ENCODE measurements at places on chromosomes 12 and 14. TPM values are rescaled to one million over a fixed set of nuclear protein-coding genes. Genes with fewer than 3 reads are reported as not detected.
A peak's percentile ranks its signal among the peaks of the same experiment; 100 is the strongest.

Gene KRT85
- total RNA-seq, result not detected

Gene PRKD1
- 1.0 TPM for total RNA-seq

Gene GDF3
- not detected for total RNA-seq

Gene HOXC12
- total RNA-seq, result not detected

Gene KSR2
- total RNA-seq, result not detected

Gene TMCC3
- total RNA-seq, result 8.8 TPM

- DNase-seq, result peak; percentile 26
Measured at GRCh38 chr14:87139299-87139698, 853.7 kb downstream of the GALC start.

GRCh38 chr12:40691913-40692764, at the start of gene CNTN1:
Gene CNTN1, plus strand, starts transcription at chr12:40692439.
- DNase-seq, result peak; percentile 83

DNA sequence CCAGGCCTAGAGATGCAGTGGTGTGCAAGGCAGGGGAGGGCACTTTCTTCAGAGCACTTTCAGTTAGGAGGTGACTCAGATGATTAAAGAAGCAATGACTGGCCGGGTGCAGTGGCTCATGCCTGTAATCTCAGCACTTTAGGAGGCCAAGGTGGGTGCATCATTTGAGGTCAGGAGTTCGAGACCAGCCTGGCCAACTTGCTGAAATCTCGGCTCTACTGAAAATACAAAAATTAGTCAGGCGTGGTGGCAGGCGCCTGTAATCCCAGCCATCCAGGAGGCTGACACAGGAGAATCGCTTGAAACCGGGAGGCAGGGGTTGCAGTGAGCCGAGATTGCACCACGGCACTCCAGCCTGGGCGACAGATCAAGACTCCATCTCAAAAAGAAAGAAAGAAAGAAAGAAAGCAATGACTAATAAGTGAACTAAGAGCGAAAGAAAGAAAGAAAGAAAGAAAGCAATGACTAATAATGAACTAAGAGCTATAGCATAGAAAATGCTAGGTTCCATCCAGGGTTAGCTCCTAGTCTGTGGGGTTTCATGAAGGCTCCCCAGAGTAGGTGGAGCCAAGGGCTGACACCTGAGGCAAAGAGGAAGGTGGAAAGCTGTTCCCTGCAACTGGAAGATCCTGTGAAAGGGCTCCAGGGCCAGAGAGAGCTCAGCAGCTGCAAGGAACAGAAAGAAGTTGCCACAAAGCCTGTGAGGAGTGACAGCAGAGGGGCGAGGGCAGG, 334.5 kb downstream of the CACNA1C start:
- DNase-seq, result no peak

DNA sequence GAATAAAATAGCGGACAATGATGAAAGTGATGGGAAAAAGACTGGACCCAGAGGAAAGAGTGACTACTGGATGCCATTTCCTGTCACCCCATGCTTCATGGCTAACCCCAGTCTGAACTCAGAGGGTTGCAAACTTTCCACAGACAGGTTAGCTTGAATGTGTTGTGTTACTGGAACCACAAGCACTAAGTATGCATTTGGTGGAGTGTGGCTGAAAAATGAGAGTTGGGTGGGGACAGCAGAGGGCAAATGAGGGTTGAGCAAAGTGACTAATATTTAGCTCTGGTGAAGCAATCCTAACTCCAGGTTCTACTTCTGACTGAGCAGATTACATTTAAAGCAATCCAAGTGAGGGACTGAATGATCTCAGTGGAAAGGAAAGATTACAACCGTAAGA, 1.6 kb downstream of the SLC16A7 start:
- peak; percentile 97 for DNase-seq

GRCh38 chr14:59707778-59708561, 131.4 kb upstream of the CCDC175 start:
- DNase-seq, result no peak

- no peak for DNase-seq
Measured at GRCh38 chr12:25283006-25283405, 32.3 kb upstream of the KRAS start.

DNA sequence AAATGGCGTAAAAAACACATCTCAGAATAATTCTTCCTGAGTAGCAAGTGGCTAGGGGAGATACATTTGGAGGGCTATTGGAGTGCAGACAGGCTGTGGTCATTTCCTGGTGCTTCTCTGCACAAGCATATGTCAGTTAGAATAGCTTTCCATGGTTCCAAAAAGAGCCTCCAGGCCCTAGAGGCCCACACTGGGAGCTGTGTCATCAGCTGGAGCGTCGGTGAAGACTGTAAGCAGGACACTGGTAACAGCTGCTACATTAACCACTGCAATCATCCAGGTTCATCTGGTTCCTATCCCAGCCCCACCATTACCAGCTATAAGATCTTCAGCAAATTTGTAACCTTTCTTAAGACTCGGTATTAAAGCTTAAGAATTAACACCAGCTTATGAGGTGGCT, 31.7 kb upstream of the APPL2 start:
- no peak for DNase-seq
